ENCODE measurements at places on chromosomes 2 and 18. TPM values are rescaled to one million over a fixed set of nuclear protein-coding genes. Genes with fewer than 3 reads are reported as not detected.

GRCh38 chr2:47269316-47270232 lies 114.5 kb upstream of the STPG4 start:
- no peaks in the 10 kb centered on the region for H3K36me3 ChIP-seq
- no peaks in the 10 kb centered on the region for H3K27me3 ChIP-seq
- H3K4me3 ChIP-seq: no peak overlapping the region
- peak overlapping the region; percentile 64 for H3K27ac ChIP-seq
- peaks cover 46% of the 10 kb centered on the region for H3K4me1 ChIP-seq
- peak; percentile 82 for DNase-seq

SPC25 gene
- 0.54 TPM for total RNA-seq

DNA sequence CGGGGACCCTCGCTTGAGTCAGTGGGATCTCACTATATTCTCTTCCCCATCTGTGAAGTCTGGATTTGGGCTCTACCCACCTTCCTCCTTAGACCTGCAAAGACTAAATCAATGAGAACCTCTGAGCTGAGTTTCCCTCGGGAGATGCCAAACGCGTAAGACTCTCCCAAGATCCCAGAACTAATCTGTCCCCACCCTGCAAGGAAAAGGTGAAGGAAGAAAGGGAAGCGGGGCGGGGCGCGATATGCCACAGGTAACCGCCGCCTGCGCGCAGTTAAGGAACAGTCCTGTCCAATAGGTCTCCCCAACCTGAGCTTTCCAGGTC lies 780 bp downstream of the SRD5A2 start:
- H3K36me3 ChIP-seq: no peaks in the 10 kb centered on the region
- DNase-seq: no peak
- H3K27me3 ChIP-seq: peaks cover 34% of the 10 kb centered on the region

- H3K27ac ChIP-seq: no peak overlapping the region
- DNase-seq: no peak
- H3K4me3 ChIP-seq: no peak overlapping the region
These were observed 35.4 kb upstream of the MYO3B start for GRCh38 chr2:170142502-170142901.

- DNase-seq: peak; percentile 46
- no peaks in the 10 kb centered on the region for H3K36me3 ChIP-seq
- no peaks in the 10 kb centered on the region for H3K27me3 ChIP-seq
- H3K4me1 ChIP-seq: no peaks in the 10 kb centered on the region
- no peak overlapping the region for H3K27ac ChIP-seq
These were observed 24.6 kb downstream of the CROCC2 start for GRCh38 chr2:240930631-240931318.

- no peaks in the 10 kb centered on the region for H3K4me1 ChIP-seq
- H3K36me3 ChIP-seq: no peaks in the 10 kb centered on the region
- H3K27me3 ChIP-seq: no peaks in the 10 kb centered on the region
- no peak overlapping the region for H3K4me3 ChIP-seq
- no peak overlapping the region for H3K27ac ChIP-seq
- DNase-seq: no peak
These were observed 28.1 kb upstream of the RASGRP3 start for GRCh38 chr2:33448220-33448899.

DNA sequence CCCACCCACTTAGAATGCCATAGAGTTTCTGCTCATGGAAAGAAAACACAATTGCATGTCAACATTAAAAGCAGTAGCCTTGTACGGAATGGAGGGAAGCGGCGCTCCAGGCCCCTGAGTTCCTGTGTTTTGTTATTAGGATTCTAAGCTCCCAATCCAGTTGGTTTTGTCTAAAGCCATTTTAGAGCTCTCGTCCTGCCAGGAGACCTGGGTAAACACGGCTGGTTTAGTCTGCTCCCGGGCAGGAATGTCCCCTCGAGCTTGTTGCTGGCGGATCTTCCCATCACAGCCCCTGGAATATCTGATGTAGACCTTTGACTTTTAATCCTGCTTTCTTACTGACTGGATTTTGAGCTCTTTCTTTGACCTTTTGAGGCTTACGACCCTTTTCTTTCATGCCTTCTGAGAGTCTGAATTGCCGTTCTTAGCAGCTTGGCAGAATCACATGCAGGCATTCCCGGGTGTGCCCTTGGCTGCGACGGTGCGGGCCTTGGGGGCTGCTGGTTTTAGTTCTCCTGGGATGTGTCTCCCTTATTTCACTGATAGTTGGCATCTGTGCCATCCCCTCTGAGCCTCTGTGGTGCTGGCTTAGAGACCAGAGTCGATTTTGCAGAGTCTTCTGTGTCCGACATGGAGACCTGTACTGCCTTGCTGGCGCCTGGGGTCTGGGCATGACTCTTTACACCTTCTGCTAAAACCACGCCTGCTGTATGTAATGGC lies 25.4 kb downstream of the GREB1 start:
- H3K27me3 ChIP-seq: no peaks in the 10 kb centered on the region
- no peak overlapping the region for H3K4me3 ChIP-seq

DNA sequence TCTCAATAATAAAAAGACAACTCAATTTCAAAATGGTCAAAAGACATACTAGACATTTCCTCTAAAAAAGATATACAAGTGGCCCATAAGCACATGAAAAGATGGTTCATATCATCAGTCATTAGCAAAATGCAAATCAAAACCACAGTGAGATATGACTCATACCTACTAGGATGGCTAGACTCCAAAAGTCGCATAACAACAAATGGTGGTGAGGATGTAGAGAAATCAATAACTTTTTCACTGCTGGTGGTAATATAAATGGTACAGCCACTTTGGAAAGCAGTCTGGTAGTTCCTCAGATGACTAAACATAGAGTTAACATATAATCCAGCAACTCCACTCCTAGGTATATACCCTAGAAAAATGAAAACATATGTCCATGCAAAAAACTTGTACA lies 242.3 kb upstream of the NOL4 start:
- H3K4me1 ChIP-seq: no peaks in the 10 kb centered on the region
- no peak overlapping the region for H3K4me3 ChIP-seq
- no peak overlapping the region for H3K27ac ChIP-seq
- H3K27me3 ChIP-seq: no peaks in the 10 kb centered on the region
- no peaks in the 10 kb centered on the region for H3K36me3 ChIP-seq

DNA sequence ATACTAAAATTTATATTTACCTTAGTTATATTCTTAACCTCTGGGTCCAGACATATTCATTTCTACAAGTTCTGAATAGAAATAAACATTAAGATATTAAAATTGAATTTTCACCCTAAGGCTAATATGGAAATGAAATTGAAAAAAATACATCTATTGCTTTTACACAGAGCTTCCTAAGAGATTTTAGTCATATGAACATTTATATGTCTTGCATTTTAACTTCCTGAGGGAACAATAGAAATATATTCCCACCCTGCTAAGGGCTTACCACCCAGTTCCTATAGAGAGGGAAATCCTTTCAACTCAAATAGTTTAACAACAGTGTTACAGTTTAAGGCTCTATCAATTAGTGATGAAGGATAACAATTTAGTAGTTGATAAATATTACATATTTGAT lies 60.5 kb downstream of the SOCS6 start:
- H3K4me3 ChIP-seq: no peak overlapping the region
- no peaks in the 10 kb centered on the region for H3K36me3 ChIP-seq
- H3K27me3 ChIP-seq: no peaks in the 10 kb centered on the region
- no peak for DNase-seq

SERPINB4 gene
- not detected for total RNA-seq

DNA sequence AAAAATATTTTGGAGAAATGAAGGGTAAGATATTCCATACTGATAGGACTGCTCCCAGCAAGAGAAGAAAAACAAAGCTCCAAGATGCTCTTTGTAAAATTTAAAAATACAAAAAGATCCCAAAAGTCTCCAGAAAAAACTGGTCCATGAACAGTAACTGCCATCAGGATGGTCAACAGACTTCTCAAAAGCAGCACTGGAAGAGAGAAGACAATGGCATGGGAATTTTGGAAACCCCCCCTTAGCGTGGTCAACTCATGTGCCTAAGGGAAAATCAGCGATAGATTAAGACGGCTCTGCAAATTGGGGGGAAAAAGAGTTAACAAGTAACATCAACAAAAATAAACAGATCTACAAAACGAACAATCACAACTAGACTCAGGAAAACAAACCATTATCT lies 23.6 kb downstream of the B4GALT6 start:
- H3K27me3 ChIP-seq: no peaks in the 10 kb centered on the region
- H3K4me3 ChIP-seq: no peak overlapping the region
- no peak for DNase-seq
- no peak overlapping the region for H3K27ac ChIP-seq

GRCh38 chr2:68190991-68191731 lies 33.5 kb downstream of the PNO1 start:
- no peak for DNase-seq
- H3K4me1 ChIP-seq: no peaks in the 10 kb centered on the region
- no peaks in the 10 kb centered on the region for H3K27me3 ChIP-seq
- no peaks in the 10 kb centered on the region for H3K36me3 ChIP-seq

AOX1 gene
- total RNA-seq: 48.2 TPM

DNA sequence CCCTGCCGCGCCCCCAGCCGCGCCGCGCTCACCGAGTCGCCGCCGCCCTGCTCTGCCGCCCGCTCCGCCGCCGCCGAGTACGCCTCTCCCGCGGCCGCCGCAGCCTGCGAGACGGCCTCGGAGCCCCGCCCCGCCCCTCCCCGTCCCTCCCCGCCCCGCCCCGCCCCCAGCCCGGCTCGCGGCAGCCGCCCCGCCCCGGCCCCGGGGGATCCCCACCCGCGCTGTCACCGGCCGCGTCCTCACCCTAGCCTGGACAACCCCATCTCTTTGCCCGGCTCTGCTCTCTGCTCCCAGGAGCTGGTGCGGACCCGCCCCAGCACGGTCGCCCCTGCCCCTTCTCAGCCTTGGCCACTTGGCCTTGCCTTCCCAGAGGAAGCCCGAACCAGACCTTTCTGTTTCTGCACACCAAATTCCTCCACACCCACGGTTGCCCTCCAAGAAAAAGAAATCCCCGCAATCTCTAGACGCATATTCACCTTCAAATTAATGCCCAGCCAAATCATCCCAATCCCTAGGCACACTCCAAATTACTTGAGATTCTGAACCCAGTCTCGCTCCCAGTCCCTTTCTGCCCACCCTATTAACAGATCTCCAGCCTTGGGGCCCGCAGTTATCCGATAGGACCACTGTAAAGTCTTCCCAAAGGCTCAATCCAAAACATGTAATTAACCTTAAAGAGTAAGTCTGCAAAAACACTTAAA lies at the start of gene CYRIA:
CYRIA (minus strand) TSS at position 87 of the 701 bp plus-strand sequence. CDS start 77,715 bp downstream, outside the sequence.
- DNase-seq: peak; percentile 81
- H3K36me3 ChIP-seq: no peaks in the 10 kb centered on the region

- DNase-seq: no peak
- H3K4me3 ChIP-seq: no peak overlapping the region
- H3K27ac ChIP-seq: no peak overlapping the region
These were observed 996.2 kb upstream of the FANCL start for GRCh38 chr2:59237311-59237710.

- no peak overlapping the region for H3K4me3 ChIP-seq
- H3K27me3 ChIP-seq: no peaks in the 10 kb centered on the region
- H3K4me1 ChIP-seq: no peaks in the 10 kb centered on the region
- no peak overlapping the region for H3K27ac ChIP-seq
- H3K36me3 ChIP-seq: no peaks in the 10 kb centered on the region
These were observed 11.6 kb downstream of the TRPM8 start for GRCh38 chr2:233928594-233929351.

DNA sequence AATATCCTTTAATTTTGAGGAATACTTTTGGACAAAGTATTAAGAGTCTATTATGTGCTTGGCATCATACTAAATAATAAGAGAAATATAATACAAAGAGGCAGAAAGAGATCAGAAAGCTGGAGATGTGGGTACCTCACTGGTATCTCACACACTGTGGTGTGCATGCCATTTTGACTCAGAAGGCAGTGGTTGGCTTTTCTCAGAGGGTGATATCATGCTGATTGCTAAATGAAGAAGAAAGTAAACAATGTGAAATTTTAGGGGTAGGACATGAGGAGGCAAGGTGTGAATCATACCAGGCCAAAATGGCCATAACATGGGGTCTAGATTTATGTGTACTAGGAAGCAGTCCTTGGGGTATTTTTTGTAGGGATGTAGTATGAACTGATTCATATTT lies 16.6 kb upstream of the SPOPL start:
- H3K4me3 ChIP-seq: no peak overlapping the region
- no peaks in the 10 kb centered on the region for H3K4me1 ChIP-seq
- H3K36me3 ChIP-seq: no peaks in the 10 kb centered on the region
- no peak overlapping the region for H3K27ac ChIP-seq
- no peak for DNase-seq

GRCh38 chr2:170523506-170523905 lies 191.6 kb upstream of the SP5 start:
- no peaks in the 10 kb centered on the region for H3K36me3 ChIP-seq
- H3K4me3 ChIP-seq: no peak overlapping the region
- DNase-seq: no peak
- H3K27ac ChIP-seq: no peak overlapping the region
- no peaks in the 10 kb centered on the region for H3K27me3 ChIP-seq

GRCh38 chr2:37335604-37336003 lies 8.8 kb upstream of the QPCT start:
- no peaks in the 10 kb centered on the region for H3K36me3 ChIP-seq
- H3K27me3 ChIP-seq: no peaks in the 10 kb centered on the region
- no peak overlapping the region for H3K27ac ChIP-seq
- no peak overlapping the region for H3K4me3 ChIP-seq
- H3K4me1 ChIP-seq: no peaks in the 10 kb centered on the region
- DNase-seq: no peak

NUP35 gene
- total RNA-seq: 15.0 TPM

DNA sequence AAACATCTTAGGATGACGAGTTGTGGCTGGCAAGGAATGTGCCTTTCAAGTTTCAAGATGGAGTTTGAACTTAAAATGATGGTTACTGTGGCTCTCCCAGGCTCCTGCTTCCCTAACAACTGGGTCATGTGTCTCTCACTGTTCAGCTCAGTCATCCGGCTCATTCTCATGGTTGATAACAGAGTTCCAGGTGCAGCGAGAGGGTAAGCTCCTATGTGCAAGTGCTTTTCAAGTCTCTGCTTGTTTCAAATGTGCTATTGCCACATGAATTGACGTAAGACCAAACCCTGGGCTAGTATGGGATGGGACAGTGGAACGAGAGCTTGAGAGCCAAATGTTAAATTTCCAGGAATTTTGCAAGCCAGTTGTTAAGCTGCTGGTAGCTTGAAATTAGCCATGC lies 19.5 kb upstream of the PUM2 start:
- H3K4me1 ChIP-seq: no peaks in the 10 kb centered on the region
- no peaks in the 10 kb centered on the region for H3K27me3 ChIP-seq
- H3K27ac ChIP-seq: no peak overlapping the region
- DNase-seq: peak; percentile 62
